ENCODE measurements at places on chromosomes 6 and 20.

DNA sequence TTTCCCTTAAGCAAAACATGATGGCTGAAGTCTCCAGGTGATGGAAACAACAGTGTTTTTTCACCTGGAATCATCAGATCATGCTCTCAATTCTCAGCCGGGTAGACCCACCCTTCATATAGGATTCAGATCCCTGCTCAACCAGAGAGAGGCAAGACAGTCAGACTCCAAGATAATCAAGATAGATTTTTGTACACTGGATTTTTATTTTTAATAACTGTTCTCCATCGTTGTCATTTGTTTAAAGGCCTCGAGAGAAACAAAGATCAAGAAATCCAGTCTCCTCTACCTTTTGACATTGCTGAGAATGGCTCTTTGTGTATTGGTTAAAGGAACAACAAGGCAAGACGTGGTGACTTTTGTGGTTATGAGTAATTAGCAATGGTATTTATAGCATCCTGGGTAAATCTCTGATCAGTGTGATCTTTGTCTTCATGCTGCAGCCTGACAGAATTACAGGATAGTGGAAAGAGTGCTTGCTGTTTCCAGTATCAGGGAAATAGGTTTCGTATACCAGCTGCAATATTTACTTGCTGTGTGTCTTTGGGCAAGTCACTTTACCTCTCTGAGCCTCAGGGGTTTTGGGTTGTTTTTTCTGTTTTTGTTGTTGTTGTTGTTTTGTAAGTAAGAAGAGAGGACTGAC is 29.9 kb downstream of the ID4 start:
- no peak for DNase-seq

GRCh38 chr6:13918686-13919250 is 6.0 kb upstream of the RNF182 start:
- DNase-seq, result no peak

DNA sequence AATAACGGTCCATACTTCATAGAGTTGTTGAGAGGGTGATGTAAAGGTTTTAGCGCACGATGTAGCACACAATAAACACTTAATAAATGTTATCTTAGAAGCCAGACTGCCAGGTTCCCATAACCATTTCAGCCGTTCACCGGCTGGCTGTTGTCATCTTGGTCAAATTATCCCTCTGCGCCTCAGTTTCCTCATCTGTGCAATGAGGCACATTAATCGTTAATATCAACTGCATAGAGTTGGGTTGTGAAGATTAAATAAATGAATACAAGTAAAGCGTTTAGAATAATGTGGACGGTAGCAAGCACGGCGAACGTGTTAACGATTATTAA is 432 bp upstream of the PSMF1 start:
- DNase-seq, result no peak

- DNase-seq, result no peak
These were observed 803 bp upstream of the ADGRG6 start for GRCh38 chr6:142300758-142301650.

- no peak for DNase-seq
These were observed 3.9 kb downstream of the GTF2H5 start for GRCh38 chr6:158172001-158172400.

DNA sequence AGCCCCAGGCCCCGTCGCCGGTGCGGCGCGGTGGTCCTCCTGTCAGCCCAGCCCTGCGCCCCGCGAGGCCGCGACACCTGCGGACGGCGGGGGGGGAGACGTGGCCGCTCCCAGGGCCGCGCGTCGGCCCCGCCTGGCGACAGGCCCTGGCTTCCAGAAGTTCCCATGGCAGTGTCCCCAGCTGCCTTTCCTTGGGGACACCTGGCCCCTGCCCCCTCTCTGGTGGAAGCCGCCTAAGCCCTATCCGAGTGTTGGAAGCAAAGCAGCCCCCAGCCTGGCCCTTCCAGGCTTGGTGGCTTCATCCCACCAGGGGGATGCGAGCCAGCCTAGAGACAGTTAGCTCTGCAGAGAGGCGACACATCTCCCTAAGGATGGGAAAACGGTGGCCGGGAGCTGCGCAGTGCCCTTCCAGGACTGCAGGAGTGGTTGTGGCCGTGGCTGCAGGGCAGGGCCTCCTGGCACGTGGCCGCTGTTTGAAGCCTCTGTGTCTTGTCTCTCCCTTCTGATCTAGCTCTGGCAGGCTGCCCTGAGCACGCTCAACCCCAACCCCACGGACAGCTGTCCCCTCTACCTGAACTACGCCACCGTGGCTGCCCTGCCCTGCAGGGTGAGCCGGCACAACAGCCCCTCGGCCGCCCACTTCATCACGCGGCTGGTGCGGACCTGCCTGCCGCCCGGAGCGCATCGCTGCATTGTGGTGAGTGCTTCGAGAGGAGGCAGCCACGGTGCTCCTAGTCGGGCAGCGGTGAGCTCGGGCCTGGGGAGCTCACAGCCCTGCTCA is 816 bp downstream of the NPEPL1 start:
- DNase-seq, result no peak

DNA sequence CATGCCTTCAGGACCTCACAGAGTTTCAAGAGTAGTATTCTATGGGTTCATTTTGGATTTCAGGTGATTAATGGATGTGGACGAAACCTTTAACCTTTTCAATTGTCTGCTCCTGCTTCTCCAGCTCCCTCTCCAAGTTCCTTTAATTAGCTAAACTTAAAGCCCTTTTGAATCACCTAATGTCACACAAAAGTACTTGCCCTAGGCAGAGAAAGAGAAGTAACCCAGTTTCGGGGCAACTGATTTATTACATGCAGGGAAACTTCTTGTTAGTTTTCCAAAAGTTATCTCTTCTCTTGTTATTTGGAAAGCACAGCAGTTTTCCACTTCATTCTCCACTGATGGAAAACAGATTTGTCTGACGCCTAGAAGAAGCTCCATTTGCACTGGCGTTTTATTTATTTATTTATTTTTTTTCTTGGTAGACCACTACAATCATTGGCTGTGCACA is 407.7 kb upstream of the JARID2 start:
- no peak for DNase-seq

DNA sequence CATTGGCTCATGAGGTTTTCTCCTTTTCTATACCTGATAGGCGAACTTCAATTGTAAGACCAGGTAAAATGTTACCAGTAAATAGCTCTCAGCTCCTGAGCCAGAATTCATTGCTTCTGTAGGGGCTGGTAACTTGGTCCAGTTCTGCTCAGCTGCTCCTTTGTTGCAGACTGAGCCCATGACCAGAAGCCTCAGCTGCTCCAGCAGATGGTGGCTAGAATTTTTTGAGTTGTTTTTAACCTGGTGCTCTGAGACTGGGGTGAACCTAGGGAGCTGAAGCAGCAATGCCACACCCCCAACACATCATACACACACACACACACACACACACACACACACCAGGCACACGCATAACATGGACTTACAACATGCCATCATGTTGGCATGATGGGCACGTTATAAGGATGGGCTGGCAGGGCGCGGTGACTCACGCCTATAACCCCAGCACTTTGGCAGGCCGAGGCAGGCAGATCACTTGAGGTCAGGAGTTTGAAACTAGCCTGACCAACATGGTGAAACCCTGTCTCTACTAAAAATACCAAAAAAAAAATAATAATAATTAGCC is 103.1 kb downstream of the QRSL1 start:
- no peak for DNase-seq

DNA sequence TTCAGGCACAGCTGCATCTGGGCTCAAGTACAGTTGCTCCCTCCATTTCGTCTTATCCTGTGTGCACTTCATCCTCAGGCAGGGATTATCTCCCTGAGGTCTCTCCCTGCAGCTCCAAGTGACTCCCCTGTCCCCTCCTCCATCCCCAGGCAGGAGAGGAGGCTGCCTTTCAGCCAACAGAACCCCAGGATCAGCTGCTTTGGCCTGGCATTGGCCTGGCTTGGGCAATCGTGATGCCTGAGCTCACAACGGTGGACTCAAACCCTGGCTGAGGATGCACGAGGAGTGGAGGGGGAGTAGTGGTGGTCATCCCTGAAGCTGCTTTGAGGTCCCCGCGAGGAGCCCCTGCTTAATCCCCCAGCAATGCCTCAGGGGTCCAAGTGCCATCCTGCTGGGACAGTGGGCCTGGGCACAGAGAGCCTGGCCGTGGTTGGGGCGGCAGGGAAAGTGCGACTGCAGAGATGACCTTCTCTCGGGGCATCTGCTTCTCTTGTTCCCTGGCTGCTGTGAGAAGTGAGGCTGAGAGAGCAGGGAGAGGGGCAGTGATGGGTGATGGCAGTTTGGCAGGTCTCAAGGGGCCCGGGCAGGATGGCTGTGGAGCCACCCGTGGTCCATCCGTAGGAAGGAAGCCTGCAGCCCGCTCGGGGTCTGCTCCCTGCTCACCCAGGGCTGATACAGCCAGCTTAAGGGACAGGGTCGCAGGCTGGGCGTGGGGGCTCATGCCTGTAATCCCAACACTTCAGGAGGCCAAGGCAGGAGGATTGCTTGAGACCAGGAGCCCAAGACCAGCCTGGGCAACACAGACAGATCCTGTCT is 6.0 kb upstream of the HRH3 start:
- no peak for DNase-seq

GRCh38 chr20:61512475-61512874 is 260.4 kb downstream of the CDH4 start:
- DNase-seq, result no peak

- DNase-seq, result no peak
These were observed 27.2 kb downstream of the GSS start for GRCh38 chr20:34928411-34928810.

DNA sequence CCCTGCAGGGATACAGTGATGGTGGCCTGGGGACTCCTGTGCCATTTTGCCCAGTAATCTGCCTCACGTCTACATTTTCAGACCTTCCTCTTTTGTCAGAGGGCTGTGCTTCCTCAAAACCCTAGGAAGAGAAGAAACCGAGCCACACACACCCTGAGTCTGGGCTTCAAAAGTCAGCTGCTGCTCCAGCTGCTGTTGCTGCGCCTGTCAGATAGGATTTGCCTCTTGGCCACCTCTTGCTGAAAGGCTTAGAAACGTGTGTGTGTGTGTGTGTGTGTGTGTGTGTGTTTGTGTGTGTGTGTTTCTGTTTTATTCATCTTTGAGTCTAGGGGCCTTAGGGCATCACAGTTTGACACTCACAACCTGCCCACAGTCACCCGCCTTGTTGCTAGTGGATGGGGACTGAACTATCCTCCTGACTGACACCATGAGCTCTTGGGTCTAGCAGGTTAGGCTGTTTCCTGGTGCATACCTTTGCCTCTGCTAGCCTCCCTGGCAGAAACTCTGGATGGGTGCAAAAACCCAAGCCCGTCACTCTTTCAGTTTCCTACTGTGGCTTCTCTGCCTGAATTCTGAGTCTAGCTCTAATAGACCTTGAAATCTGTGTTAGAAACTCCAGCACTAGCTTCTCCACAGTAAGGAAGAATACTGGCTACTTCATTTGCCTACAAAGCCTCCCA is 94.9 kb upstream of the CEP85L start:
- no peak for DNase-seq

- DNase-seq, result no peak
These were observed 12.7 kb downstream of the HECA start for GRCh38 chr6:139147628-139148027.

DNA sequence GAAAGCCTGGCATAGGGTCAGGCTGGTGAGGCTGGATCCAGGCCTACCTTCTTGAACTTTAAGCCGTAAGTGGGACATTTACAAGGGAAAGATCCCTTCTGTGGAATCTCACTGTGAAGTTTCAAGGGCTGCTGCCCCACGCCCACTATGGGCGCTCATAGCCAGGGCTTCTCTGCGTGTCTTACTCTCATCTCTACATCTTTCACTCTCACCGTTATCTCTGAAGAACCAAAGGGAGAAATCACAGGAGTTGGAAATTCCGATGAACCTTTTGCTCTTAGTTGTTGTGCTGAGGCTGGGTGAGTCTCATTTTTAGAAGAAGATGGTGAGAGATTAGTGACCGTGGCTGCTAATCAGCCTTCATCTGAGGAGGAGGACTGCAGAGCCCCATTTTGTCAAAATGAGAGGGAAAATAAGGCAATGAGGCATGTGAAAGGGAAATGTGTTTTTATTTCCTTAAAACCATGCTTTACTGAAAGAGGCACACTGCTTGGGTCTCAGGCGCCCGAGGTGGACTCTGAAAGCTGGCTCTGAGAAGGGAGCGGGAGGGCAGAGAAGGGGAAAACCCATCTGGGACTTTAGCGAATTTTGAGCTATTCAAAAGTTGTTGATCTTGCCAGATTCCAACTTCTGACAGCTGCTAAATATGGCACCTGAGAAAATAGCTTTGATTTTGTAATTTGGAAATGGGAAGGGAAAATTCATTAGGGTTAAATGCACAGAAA is 301.5 kb downstream of the CLIC5 start:
- DNase-seq, result no peak

DNA sequence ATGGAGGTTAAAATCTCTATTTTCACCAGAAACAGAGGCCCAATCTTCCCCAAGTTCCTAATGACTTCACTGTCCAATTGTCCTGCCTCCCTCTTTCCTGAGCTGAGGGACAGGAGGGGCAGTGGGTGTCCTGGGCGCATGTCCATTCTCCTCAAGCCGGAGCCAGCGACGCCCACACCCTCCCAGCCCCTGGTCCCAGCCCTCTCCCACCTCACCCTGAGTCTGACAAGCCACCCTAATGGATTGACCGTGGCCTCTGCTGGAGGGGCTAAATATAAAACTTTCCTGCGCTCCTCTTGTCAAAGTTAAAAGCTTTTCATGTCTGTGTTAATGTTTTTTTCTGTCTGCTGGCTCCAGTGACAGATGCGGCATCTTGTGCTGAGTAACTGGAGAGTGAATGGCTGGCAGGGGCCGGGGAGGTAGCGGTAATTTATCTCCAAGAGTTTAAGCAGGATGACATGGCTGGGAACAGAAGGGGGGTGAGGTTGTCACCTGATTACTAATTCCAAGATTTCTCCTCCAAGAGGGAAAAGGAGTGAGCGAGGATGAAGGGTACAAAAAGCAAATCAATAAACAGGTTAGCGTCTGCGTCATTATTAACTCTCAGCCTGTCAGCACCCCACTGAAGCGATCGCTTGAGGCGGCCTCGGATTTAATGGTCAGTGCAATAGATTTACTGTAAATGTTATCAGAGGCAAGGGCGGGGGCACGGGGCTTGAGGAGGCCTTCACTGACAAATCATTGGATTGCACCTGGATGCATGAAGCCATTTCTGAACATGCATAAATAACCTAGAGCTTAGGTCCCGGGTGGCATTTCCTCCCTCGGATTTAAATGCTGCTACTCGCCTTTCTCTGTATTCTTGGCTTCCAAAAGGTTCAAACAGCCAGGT is 118.1 kb upstream of the MAFB start:
- DNase-seq, result no peak

- DNase-seq, result no peak
These were observed 1258.2 kb upstream of the EYS start for GRCh38 chr6:66965227-66965626.

GRCh38 chr6:5151955-5152401 is 66.8 kb downstream of the PPP1R3G start:
- no peak for DNase-seq

DNA sequence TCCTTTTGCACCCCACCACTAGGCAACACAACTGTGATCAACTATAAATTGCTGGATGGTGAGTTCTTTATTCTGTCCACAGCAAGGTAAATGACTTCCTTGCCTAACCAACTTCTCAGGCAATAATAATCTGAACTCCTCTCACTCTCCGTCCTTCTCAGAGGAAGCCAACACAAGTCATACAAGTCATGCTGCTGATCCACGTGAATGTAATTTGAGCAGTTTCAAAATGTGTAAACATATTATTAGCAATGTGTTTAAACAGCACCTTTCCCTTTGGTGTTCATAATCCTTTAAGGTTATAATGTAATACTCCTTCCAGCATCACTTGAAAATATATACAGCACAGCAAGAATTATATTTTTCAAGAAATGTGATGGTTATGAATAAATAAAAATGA is 127.9 kb downstream of the QRSL1 start:
- no peak for DNase-seq

- DNase-seq, result no peak
These were observed 66.6 kb downstream of the DTD1 start for GRCh38 chr20:18654448-18654773.

All from breast epithelium (tissue), 4 donors.